ENCODE measurements at places on chromosomes 12 and 14.
A peak's percentile ranks its signal among the peaks of the same experiment; 100 is the strongest.

DNA sequence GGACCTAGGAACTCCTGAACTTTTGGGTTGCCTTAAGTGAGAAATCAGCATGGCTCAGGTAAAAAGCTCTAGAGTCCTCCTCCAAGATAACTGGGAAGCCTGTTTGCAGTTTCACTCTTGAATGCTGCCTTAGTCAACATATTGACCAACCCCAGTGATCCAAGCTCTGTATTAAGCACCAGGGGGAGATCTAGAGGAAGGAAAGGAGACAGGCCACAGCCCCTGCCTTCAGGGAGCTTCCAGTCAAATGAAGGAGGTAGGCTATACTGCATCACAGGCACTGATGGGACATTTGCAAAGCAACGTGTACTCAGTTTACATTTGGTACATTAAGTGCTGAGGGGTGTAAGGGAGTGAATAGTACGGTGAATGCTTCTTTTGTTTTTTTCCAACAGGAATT is 1.2 kb upstream of the CSAD start:
- no peak for DNase-seq

- no peak for DNase-seq
Observed at GRCh38 chr12:67854351-67854750, 134.9 kb upstream of the IFNG-AS1 start.

- no peak for DNase-seq
Observed at GRCh38 chr14:94775871-94776210, 5.9 kb upstream of the GSC start.

- DNase-seq: no peak
Observed at GRCh38 chr12:1115484-1116231, 124.6 kb downstream of the ERC1 start.

- no peak for DNase-seq
Observed at GRCh38 chr12:27901959-27902358, 70.6 kb downstream of the PTHLH start.

- DNase-seq: no peak
Observed at GRCh38 chr12:16096273-16096849, 181.1 kb downstream of the SLC15A5 start.

- no peak for DNase-seq
Observed at GRCh38 chr12:120763250-120763649, 37.6 kb downstream of the ACADS start.

DNA sequence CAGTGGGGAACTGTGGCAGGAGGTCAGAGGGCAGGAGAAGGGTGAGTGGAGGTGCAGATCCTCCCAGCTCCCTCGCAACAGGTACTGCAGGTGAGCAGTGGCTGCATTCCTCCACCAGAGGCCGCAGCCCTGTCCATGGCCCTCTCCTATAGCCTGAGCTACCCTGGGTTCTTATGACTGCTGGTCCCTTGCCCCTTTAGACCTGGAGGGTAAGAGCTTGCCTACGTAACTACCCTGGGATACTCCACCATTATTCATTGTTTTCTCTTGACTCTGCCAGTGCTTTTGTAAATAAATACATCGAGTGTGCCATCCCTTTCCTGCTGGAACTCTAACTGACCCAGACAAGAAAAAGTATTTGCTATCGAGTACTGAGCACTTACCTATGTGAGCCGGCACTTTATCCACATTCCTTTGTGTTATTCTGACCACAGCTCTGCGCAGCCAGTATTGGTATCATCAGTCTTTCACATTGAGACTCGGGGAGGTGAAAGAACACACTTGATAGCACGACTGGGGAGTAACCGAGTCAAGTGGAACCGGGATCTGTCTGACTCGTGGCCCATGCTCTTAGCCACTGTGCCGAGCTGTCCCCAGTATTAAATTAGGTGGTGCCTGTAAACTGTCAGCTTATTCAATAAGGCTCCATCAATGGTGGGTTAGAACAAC is 38.5 kb downstream of the LTBP2 start:
- peak; percentile 71 for DNase-seq

GRCh38 chr12:106696681-106697417 is 77.6 kb upstream of the RIC8B start:
- DNase-seq: no peak

DNA sequence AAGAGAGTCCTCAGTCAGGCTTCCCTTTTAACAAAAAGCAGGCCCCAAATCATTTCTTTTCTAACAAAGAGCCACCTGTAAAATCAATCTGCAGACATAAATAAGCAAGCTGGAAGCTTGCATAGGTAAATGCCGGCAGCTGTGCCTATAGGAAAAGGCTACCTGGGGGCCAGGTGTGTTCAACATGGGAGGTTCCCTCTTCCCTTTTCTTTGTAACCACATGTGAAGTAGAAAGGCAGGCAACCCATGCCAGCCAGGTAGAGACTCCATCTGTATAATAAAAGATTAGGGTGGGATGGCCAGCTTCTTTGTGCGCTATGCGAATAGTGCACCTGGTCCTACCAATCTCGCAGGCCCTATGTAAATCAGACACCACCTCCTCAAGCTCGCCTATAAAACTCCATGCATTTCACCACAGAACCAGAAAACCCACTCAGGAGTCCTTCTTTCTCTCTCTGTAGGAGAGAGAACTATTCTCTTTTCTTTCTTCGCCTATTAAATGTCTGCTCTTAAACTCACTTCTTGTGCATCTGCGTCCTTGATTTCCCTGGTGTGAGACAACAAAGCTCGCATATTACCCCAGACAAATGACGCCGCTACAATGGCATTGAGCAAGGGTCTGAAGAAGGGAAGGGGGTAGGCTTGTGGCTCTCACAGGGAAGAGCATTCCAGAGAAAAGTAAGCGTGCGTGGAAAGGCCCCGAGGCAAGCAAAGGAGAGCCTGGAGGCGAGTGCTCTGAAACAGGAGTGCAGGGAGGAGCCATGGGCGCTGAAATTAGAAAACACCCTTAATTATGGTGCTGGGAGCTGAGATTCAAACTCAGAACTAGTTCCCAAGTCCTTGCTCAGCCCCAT is 67.2 kb downstream of the TTC9 start:
- peak; percentile 42 for DNase-seq

- DNase-seq: no peak
Observed at GRCh38 chr14:63267171-63267570, 51.6 kb downstream of the GPHB5 start.

DNA sequence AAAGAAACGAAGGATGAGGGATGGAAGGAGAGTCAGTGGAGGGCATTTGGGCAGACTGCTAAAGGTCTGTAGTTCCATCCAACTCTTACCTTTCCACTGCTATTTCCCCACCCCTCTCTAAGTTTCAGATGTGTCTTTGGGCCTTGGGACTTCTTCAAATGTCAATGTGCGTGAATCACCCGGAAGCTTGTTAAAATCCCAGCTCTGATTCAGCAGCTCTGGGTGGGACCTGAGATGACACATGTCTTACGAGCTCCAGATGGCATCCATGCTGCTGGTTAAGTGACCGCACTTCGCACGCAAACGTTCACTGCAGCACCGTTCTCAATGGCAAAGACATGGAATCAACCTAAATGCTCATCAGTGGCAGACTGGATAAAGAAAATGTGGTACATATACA is 309.9 kb downstream of the VRK1 start:
- DNase-seq: no peak

- no peak for DNase-seq
Observed at GRCh38 chr14:19974844-19975243, 547 bp upstream of the OR4K15 start.

DNA sequence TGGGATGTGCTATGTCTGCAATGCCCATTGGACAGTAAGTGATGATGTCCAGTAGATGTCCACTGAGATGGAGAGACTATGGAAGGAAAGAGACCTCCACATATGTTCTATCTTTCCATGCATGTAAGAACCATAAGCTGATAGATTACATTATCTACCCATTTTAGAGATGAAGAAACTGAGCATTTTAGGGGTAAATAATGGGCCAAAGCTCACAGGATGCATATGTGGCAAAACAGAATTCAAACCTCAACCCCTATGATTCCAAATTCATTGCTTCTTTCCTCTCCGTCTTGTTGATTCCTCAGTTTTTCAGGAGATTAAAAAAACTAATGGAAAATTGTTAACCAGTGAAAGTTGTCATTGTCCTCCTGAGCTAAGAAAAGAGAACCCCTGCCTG is 200.7 kb upstream of the PWP1 start:
- no peak for DNase-seq

DNA sequence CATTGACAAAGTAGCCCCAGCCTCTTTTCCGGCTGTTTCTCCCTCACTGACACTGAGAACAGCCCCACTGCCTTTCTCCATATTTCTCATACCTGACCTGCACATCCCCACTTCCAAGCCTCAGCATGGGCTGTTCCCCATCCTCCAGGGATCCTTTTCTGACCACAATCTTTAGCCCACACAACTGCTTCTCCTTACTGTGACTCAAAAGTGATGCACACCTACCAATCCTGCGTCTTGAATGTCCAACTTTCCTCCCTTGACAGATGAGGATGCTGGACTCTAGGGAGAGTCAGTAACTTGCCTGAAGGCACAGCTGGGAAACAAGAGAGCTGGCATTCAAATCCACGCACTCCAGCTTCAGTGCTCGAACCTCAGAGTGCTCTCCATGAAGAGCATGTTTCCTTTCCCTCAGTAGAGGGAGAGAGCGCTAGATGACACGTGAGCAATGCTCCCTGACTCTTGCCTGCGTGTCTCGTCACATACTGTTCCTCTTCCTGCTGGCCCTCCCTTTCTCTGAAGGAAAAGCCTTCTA is 75.6 kb downstream of the NTF3 start:
- no peak for DNase-seq

All from NCI-H510A treated with DMSO at 0.1 percent for 48 hours (cell line).